Jurkat, Clone E6-1 (cell line): ENCODE measurements at places on chromosomes 16 and 17.

DNA sequence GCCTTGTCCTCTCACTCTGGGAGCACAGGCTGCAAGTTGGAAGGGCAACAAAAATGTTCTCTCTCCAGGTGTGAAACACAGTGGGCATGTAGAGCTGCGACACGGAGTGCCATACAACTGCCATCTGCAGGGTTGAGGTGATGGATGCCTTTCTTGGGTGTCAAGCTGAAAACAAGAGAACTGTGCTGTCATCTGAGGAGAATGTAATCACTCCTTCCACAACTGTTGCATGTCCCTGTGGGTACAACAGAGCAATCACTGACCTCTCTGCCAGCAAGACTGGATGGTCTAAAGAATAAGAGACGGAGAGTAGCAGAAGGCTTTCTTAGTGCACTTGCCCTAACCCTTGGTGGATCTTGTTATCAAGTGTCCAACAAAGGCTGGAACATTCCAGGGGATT is 29.2 kb downstream of the SLFN11 start:
- no peak for DNase-seq

DNA sequence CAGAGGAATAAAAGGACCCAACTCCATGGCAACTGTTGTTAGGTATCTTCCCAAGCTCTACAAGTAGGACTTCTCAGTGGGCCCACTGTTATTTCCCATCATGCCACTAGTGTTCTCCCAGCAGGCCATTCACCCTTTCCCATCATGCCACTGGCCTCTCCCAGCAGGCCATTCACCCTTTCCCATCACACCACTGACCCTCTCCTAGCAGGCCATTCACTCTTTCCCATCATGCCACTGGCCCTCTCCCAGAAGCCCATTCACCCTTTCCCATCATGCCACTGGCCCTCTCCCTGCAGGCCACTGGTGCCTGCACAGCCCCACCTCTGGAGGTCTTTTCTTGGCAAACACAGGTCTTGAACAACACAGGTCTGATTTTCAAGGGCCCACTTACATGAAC is 36.3 kb downstream of the IFT140 start:
- no peak for DNase-seq

- DNase-seq: no peak
Observed at GRCh38 chr17:67283731-67284516, 38.9 kb upstream of the HELZ start.

DNA sequence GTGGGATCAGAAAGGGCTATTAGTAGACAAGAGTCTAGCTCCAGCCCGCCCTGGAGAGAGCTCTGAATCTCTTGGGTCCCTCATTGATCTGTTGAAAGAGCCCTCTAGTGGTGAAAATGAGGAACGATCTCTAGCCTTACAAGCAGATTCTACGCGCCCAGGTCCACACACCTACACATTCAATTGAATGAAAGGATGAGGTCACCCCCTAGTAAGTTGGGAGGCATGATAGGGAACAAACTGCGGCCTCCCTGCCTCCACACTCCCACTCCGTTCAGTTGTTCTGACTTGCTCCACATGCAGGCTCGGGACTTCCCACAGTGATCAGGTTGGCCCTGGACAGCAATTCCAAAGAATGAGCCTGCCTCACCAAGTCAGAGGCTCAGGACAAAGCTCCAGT is 2.9 kb upstream of the CACNG3 start:
- peak; percentile 63 for DNase-seq

DNA sequence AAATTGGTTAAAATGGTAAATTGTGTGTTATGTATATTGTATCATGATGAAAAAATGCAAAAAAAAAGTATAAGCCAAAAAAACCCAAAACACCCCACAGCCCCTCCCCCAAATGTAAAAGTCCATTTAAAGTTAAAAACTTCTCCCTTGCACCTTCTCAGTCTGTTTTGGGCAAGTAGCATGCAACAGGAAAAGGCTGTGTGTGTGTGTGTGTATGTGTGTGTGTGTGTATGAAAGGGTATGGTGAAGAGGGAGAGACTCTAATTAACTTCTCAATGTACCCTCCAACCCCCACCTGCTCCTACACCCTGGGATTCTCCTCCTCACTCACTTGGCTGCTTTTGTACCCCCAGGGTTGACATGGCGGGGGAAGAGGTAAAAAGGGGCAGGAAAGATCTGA is 9.2 kb upstream of the GGT6 start:
- DNase-seq: no peak

DNA sequence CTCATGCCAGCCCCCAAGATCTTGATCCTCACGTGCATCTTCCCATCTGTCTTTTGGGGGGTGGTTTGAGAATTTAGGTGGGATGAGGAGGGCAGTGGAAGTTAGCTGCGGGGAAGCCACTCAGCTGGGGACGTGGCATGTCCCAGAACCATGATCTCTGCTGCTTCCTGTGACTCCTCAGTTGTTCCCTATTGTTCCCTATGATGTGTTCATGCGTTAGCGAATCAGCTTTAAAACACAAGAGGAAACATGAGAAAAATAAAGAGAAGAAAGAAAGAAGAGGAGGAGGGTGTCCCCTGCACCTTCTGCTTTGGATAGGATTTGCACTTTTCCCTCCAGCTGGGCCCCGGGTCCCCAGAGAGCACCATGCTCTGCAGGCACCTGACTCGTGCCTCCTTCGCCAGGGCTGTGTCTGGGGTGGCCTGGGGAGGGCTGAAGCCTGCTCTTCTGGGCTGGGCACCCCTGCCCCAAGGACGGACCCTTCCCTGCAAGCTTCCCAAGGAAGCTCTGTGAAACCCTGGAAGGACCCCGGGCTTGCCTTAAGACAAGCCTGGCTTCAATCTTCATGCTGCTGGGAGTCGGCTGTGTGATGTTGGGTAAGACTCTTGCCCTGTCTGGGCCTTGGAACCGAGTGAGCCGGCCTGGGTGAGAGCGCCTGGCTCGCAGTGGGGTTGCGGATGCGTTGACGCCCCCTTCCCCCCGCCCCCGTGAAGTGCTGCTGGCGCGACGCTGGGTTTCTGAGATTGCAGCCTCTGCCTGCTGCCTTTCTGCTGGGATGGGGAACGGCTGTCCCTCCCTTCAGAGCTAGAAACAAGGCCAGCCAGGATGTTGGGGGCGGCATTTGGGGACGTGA is 62.8 kb upstream of the CIBAR2 start:
- DNase-seq: no peak

DNA sequence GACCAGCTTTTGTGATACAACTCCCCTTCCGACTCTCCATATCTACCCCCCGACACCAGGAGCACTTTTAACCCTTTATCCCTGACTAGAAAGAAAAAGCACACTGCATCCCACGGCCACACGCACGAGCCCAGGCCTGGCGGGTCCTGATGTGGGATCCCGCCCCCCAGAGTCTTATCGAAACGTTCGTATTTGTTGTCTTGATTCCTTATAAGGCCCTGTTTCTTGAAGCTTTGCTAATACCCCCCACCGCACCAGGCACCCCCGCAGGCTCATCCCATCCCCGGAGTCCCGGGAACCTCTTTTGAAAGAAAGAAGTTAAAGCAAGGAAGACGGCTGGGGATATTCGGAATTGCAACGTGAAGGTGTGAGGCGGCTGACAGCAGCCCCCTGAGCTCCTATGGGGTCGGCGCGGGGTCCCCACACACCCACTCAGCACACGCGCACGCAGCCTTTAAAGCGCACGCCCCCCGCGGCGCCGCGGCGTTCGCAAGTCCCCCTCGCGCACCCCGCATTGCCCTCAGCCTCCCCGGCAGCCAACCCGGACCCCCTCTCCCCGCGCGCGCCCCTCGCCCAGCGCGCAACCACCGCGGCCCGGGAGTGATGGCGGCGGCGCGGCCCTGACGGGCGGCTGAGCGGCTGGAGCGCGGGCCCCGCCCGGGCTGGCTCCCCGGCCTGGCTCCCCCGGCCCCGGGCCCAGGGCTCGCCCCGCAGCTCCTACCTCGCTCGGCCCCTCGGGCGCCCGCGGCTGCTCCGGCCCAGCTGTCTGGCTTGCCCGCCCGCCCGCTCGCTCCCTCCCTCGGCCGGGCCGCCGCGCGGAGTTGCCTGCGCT is 448 bp downstream of the STAT5B start:
- DNase-seq: no peak

DNA sequence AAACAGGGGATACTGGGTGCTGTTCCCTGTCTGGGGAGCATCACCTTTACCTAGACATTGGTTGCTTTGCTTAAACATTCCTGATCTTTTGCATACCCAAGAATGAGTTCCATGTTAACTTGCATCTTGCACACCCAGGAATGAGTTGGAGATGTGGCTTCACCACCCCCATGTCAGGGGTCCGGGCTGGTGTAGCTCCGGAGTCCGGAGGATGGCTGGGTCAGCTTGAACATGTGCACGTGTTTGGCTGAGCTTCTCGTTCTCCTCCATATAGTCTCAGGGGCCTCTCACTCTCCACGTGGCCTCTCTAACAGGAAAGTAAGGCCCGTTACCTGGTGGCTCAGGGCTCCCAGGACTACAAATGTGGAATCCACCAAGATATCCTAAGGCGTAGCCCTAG is 18.2 kb upstream of the AMZ2 start:
- DNase-seq: no peak

DNA sequence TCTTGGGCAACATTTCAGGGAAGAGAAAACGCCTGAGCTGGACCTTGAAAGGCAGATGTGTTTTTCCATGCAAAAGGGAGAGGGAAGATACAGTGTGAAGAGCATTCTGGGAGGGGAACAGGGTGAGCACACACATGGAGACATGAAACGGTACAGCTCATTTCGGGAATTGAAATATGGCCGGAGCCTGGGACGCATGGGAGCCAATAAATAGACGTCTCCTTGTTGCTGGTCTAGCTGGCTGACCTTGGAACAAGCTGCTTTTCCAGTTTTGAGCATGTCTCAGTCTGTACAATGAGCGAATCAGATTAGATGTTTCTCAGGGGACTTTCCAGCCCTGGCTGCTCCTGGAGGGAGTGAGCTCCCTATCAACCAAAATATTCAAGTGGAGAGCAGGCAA is 63.6 kb downstream of the ASIC2 start:
- no peak for DNase-seq

- no peak for DNase-seq
Observed at GRCh38 chr16:27869411-27869810, 194.1 kb downstream of the GSG1L start.

DNA sequence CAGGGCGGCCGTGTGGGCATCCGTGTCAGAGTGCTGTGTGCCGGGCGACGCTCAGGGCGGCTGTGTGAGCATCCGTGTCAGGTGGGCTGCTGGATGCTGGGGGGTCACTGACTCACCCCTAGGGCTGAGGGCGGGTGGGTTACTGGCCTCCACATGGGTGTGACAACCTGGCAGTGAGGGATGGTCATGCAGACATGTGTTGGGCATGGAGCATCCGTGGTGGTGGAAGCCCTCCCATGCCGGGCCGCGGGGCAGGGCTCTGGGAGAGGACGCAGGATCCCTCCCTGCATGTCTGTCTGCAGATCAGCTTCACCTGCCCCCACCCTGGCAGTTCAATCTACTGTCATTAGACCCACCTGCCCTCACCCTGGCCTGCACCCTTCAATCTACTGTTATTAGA is 56.3 kb downstream of the METRNL start:
- no peak for DNase-seq

GRCh38 chr17:79251824-79252223 is 177.2 kb downstream of the ENGASE start:
- no peak for DNase-seq

GRCh38 chr17:78132767-78133178 is 2.2 kb downstream of the TMC8 start:
- no peak for DNase-seq

DNA sequence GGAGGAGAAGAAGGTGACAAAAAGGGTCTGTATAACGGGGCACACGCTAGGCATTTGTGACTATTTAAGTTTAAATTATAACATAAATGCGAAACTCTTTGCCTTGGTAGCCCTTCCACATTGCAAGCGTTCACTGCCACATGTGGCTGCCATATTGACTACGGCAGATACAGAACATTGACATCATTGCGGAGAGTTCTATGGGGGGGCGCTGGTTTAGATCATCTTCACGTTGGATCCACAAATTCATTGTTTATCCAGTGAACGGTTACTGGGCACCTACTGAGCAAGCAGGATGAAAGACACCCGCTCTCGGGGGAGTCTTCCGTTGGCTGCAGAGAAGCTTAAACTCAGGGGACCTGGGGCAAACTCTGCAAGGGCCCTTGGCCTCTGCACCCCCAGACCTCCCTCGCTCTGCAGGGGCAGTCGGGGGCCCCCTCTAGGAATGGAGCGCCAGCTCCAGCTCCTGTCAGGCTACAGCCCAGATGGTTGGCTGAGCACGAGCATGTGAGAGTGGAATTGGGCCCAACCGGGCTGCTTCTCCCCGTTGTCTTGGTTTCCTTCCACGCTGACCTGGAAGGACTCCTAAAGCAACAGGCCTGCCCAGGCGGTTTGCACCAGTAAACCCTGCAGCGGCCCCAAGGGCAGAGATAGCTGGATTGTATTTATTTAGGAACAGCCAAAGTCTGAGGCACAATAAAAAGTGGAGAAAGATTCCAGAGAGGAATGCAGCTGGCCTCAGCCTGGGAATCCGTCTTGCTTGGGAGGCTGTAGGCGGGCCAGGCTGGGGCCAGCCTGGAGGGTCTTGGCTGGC is 172.2 kb downstream of the SEC14L1 start:
- DNase-seq: no peak

DNA sequence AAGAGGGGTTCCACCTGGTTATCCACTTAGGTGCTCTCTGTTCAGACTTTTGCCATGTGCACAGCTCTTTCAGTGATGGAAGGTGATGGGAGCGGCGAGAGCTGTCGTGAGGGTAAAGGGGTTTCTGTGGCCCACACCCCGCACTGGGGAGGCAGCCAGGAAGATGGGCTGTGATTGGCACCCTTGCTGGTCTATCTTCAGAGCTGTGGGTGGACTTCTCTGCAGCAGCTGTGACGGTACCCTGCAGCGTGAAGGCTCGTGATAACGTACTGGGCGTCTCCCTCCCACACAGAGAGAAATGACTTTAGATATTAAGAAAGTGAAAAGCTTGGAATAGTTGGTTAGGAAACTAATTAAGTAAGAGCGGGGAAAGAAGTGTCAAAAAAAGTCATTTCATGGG is 45.8 kb downstream of the MPRIP start:
- no peak for DNase-seq

DNA sequence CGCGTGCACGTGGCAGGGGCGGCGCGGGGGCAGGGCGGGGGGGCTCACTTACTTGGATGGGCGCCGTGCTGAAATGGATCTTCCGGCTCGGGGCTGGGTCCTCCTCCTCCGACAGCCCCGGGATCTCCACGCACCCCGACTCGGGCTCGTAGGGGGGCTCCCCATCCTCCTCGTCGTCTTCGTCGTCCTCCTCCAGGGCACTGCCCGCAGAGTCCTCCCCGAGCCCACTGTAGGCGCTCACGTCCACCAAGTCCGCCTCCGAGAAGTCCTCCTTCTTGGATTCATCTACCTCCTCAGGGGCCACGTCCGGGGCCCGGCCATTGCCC is 1.4 kb downstream of the PPP1R9B start:
- DNase-seq: no peak

DNA sequence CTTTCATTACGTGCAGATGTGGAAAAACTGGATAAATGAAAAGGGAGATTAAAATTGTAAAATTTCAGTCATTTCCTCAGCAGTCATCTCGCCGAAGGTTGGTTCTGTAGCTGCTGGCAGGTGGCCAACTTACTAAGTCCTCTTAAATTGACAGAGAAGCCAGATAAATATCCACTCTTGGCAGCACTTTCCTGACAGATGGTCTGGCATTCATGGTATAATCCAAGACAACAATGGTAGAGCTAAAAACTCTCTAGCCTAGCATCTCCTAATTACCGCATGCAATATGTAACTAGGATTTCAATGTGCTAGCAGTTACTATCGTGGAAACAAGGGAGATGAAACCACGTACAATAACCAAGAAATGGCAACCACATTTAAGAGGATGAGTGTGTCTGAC is 306.3 kb downstream of the CNTNAP4 start:
- no peak for DNase-seq

GRCh38 chr16:77308163-77308561 is 109.0 kb downstream of the SYCE1L start:
- DNase-seq: no peak
